ENCODE measurements at places on chromosomes 5 and 9. TPM values are rescaled to one million over a fixed set of nuclear protein-coding genes. Genes with fewer than 3 reads are reported as not detected.

The FOXD4L3 gene
- not detected for total RNA-seq

The PDCD1LG2 gene
- total RNA-seq, result 33.3 TPM

The SPATA9 gene
- 0.83 TPM for total RNA-seq

The ZNF367 gene
- 4.7 TPM for total RNA-seq

The THG1L gene
- 20.4 TPM for total RNA-seq

The UNC5A gene
- not detected for total RNA-seq

The RORB gene
- under 0.01 TPM for total RNA-seq

The NXNL2 gene
- total RNA-seq, result 3.2 TPM

The PCDHGA10 gene
- total RNA-seq, result 6.9 TPM

The ANXA2R gene
- total RNA-seq, result 1.3 TPM

The GPX3 gene
- total RNA-seq, result 0.28 TPM

The PCDHB10 gene
- 0.18 TPM for total RNA-seq

The LRRC8A gene
- 42.8 TPM for total RNA-seq

The TRPM3 gene
- total RNA-seq, result not detected

The CXXC5 gene
- total RNA-seq, result 24.9 TPM

The CARTPT gene
- total RNA-seq, result not detected

The MAN2A1 gene
- 29.6 TPM for total RNA-seq

The ARID3C gene
- total RNA-seq, result not detected

The PDGFRB gene
- 108 TPM for total RNA-seq

The LCN15 gene
- total RNA-seq, result not detected

The ARHGEF37 gene
- total RNA-seq, result 0.28 TPM

The MSX2 gene
- 2.2 TPM for total RNA-seq

The PCDHGC4 gene
- 1.6 TPM for total RNA-seq

The CD274 gene
- 29.4 TPM for total RNA-seq

The TUBB4B gene
- total RNA-seq, result 237 TPM

The FGF1 gene
- total RNA-seq, result 7.7 TPM

The CCDC187 gene
- total RNA-seq, result not detected

The ARHGEF39 gene
- 2.5 TPM for total RNA-seq

The SHISAL2B gene
- total RNA-seq, result not detected

The PCDHGA2 gene
- 3.4 TPM for total RNA-seq

The SPINK6 gene
- total RNA-seq, result not detected

The ROR2 gene
- total RNA-seq, result 2.2 TPM

The URM1 gene
- total RNA-seq, result 20.6 TPM

The FBXO10 gene
- 6.6 TPM for total RNA-seq

The STK10 gene
- 16.4 TPM for total RNA-seq

The TICAM2 gene
- total RNA-seq, result 4.3 TPM

The BRIX1 gene
- 53.0 TPM for total RNA-seq

The CCNI2 gene
- total RNA-seq, result not detected

The FAM169A gene
- under 0.01 TPM for total RNA-seq

The EIF4E1B gene
- not detected for total RNA-seq

The SLC6A7 gene
- total RNA-seq, result not detected

The SCGB3A2 gene
- not detected for total RNA-seq

The MBLAC2 gene
- total RNA-seq, result 3.2 TPM

The WNK2 gene
- not detected for total RNA-seq

The IL4 gene
- not detected for total RNA-seq

The SNX2 gene
- total RNA-seq, result 54.7 TPM

The ZNF618 gene
- 8.2 TPM for total RNA-seq

The EQTN gene
- not detected for total RNA-seq
